Muscle of back (tissue), 13 donors: ENCODE measurements at places on chromosomes 7 and 10. TPM values are rescaled to one million over a fixed set of nuclear protein-coding genes. Genes with fewer than 3 reads are reported as not detected.

Gene CWF19L1
- polyA plus RNA-seq: 25.3 TPM

Gene MYL10
- polyA plus RNA-seq: 22.1 TPM

Gene CYP3A7
- 1.6 TPM for polyA plus RNA-seq

Gene RET
- polyA plus RNA-seq: 10.6 TPM

Gene TDRD1
- 0.11 TPM for polyA plus RNA-seq

Gene ASNS
- polyA plus RNA-seq: 9.8 TPM

Gene CFAP46
- 0.46 TPM for polyA plus RNA-seq

Gene STAG3
- polyA plus RNA-seq: 23.5 TPM

Gene CYP2W1
- polyA plus RNA-seq: 0.28 TPM

Gene RGR
- 23.9 TPM for polyA plus RNA-seq

Gene PALD1
- 14.4 TPM for polyA plus RNA-seq

Gene NFE2L3
- polyA plus RNA-seq: 4.2 TPM

Gene OR2A5
- not detected for polyA plus RNA-seq

- no peak for DNase-seq
Measured at GRCh38 chr7:29622335-29623265, 59.0 kb downstream of the PRR15 start.

GRCh38 chr10:47059606-47060311 is 148.5 kb downstream of the PTPN20 start:
- no peak for DNase-seq

DNA sequence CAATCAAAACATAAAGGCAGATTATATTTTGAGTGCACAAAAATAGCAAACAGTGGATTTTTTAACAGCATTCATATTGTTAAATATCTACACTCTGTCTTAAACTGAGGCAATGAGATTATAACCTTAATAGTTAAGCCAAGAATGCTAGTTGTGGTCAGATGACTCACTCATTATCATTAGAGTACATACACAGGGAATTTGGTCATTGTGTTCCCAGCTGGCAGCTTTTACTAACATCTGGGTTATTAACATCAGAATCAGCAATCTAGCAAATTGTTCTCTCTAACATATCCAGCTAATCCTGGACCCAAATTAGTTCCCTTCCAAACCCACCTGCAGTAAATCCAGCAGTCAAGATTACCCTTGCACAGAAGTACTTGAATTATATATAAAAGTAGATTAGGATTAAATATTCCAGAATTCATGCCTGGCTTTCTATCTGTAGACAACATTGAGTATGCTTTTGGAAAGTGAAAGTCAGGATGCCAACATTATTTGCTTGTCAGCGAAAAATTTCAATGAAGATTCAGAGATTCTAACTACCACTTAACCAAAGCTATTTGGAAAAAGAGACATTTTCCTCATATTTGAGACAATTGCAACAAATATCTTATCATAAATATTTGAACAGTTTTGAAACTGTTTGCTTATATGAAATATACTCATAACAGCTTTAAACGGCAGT is 1035.6 kb upstream of the PHF14 start:
- DNase-seq: no peak

GRCh38 chr10:80515511-80515910 is 22.2 kb upstream of the SH2D4B start:
- no peak for DNase-seq

DNA sequence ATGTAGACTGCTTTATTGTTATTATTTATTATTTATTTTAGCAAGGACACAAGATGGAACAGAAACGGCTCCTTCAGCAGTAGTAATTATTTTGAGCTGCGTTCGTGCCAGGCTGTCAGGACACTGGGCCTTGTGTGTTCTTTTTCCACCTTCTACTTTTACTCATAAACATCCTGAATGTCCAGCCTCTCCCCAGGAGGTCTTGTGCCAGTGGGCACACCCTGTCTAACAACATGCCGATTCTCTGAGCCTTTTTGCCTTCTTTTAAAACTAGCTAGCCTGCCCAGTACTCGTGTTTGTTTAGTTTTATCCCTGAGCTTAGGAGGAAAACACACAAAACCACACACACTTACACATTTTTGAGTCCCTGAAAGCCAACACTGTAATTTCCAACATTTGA is 1.2 kb downstream of the SCIN start:
- no peak for DNase-seq

GRCh38 chr10:119669975-119670640 is 18.9 kb downstream of the BAG3 start:
- no peak for DNase-seq

DNA sequence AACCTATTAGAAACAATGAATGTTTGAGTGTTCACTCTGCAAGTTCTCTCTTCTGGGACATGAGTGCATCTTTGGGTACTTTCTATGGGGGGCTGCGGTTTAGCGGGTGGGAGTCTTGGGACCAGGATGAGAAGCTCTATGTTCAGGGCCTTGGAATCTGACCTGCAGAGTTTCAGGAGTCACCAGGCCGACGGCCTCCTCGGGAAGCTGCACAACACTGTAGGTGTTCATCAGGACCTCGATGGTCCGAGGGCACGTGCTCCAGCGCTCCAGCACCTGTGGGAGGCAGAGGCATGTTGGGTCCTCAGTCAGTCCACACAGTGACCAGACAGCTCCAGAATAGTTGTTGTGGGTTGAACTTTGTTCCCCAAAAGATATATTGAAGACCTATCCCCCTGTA is 8.9 kb upstream of the GBX1 start:
- no peak for DNase-seq

DNA sequence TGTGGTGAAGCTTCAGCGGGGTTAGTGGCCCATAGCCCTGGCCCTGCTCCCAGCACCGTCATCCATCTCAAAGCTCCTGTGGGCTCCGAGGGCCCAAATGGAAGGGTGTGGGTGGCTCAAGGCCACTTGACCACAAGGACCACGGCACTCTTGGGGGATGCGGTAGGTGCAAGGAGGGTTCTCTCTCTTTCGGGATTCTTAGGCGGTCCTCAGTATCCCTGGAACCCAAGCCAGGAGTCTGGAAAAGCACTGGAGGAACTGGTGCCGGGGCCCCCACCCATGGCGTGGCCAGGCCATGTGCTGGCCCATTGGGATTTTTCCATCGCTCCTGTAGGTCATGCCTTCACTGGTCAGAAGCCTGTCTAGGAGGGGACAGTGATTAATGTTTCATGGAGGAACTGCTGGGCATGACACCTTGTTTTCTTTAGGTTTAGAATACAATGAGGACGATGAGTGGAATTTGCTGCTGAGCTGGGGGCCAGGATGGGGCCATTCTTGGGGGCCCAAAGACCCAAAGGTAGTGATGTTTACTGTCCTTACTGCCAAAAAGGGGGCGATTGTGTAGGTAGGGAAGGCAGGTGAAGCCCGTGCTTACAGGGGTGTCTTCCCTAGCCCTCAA is 16.7 kb downstream of the AQP1 start:
- DNase-seq: no peak

DNA sequence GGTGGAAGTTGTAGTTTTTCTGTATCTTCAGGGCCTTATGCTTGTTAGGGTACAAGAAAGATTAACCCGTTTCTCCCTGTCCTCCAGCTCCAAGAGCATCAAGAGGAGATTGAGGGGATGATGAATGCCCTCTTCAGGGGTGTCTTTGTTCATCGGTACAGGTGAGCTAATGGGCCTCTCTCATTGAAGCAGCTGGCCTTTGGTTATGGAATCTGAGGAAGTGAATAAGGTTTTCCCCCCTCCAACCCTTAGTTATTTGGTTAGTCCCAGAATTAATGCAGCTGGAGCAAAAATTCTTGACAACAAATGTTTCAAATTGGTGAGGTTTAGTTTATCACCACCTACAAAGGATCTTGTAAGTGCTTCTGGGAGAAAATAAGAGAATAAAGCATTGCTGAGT is 17.5 kb downstream of the STAG3 start:
- no peak for DNase-seq

- DNase-seq: no peak
Measured at GRCh38 chr10:29119374-29119773, 169.5 kb upstream of the LYZL1 start.

DNA sequence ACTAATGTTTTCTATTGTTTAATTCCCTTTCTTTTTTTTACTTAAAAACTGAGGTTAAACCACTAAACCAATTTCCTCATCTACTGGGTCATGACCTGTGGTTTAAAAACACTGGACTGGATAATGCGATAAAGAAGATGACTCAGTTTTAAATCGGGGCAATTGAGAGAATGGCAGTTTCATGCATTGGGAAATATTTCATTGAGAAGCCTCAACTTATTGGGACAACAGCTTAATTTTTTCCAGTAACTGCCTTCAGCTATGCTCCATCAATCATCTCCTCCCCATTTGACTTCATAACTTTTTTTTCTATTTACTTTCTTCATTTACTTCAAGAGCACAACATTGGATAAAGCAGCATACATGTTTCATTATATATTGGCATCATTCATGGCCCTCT is 61.8 kb upstream of the MET start:
- no peak for DNase-seq

DNA sequence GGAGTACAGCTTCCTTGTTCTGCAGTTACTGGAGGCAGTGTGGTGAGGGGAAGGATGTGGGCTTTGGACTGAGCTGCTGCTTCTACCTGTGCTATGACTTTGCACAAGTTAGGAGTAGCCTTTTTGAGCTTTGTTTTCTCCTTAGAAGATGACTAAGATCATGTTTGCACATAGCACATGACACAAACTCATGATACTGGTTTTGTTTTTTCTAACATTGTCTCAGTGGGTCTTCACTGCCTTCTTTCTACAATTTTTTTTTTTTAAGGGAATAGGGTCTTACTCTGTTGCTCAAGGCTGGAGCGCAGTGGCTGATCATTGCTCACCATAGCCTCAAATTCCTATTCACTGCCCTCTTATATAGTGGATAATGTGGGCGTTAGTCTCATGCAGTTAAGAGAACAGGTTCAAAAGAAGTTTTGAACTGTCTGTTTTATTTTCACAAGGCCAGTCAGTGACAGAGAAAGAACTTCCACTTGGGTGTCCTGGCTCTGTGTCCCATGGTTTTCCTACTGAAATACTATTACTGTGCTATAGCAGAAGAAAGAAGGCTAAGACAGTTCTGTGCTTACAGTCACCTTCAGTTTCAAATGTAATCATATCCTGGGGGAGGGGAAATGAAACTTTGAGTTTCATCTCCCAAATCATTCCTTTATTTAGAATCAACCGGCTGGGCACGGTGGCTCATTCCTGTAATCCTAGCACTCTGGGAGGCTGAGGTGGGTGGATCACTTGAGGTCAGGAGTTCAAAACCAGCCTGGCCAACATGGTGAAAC is 72.0 kb downstream of the KAT6B start:
- DNase-seq: no peak

- no peak for DNase-seq
Measured at GRCh38 chr10:44969854-44970253, 8.8 kb downstream of the DEPP1 start.

GRCh38 chr10:33483124-33483815 is 148.8 kb upstream of the NRP1 start:
- no peak for DNase-seq

DNA sequence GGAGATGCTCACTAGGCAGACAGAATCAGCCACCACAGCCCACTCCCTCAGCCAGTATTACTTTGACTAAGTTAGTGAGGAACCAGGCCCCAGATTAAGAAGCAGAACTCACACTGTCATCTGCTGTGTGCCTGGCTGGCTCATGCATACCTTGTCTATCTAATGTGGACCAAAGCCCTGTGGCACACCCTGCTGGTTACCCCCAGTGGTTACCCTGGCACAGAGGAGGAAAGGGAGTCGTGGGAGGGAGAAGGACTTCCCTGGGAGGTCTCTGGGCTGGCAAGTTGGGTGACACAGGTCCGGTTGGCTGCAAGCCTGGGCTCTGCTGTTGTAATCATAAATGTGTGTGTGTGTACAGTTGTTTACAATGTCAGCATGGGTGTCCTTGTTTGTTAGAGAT is 7.5 kb upstream of the SH2D4B start:
- no peak for DNase-seq

- no peak for DNase-seq
Measured at GRCh38 chr10:49740346-49741107, 21.6 kb downstream of the OGDHL start.

- no peak for DNase-seq
Measured at GRCh38 chr7:93327006-93327633, 95.0 kb downstream of the VPS50 start.

- no peak for DNase-seq
Measured at GRCh38 chr10:60444494-60445064, 54.9 kb upstream of the ANK3 start.

- no peak for DNase-seq
Measured at GRCh38 chr10:14481752-14482151, 151.0 kb upstream of the FRMD4A start.

GRCh38 chr7:120919466-120919865 is 31.1 kb upstream of the ING3 start:
- no peak for DNase-seq

DNA sequence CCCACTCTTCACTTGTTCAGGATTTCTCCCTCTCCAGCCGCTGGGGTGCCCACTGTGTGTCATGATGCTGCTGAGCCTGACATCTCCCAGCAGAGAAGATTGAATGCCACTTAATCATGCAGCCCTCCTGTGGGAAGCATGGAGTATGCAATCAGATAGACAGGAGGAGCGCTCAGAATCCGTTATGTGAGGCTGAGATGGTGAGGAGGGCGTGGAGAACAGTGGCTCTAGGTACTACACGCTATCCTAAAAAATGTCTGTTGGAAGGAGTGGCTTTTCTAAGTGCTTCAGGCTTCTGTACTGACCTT is 334.3 kb downstream of the LRMDA start:
- no peak for DNase-seq

- no peak for DNase-seq
Measured at GRCh38 chr10:79209831-79210230, 137.4 kb upstream of the PPIF start.

- DNase-seq: no peak
Measured at GRCh38 chr10:103716206-103717160, 138.9 kb downstream of the SH3PXD2A start.

DNA sequence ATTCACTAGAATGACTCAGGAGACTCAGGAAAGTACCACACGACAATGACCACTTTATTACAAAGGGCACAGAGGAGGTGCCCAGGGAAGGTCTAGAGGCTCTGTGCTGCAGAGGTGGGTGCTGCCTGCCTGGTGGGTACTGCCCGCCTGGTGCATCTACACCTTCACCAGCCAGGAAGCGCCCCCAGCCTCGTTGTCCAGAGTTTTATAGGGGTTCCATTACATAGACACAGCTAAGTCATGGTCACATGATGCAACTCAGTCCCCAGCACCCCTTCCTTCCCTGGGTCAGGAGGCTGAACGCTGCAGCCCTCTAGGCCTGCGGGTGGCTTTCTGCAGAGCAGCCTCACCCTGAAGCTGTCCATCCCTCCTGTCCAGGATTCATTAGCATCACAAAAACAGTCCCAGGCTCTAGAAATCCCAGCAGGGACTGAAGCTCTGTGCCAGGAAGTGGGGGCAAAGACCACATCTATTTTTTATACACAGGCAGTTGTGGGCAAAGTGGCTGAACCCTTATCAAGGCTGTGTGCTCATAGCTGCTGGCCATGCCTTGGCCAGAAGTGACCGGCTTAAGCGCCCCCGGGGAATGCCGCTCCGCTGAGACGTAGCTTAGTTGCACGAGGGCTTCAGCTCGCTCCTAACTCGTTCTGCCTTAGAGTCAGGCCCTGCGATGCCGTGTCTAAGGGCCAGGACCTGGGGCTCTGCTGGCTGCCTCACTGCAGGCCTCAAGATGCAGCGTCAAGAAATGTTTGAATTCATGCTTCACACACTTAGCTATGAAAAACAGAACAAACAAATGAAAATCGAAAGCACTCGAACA is 219.0 kb downstream of the GLRX3 start:
- no peak for DNase-seq
